ENCODE measurements at places on chromosomes 11 and 22. TPM values are rescaled to one million over a fixed set of nuclear protein-coding genes. Genes with fewer than 3 reads are reported as not detected.

The MMP1 gene
- polyA plus RNA-seq: 0.28 TPM

The HBG1 gene
- 3.5 TPM for polyA plus RNA-seq

The SEPTIN5 gene
- 32.6 TPM for polyA plus RNA-seq

The RIC3 gene
- 22.0 TPM for polyA plus RNA-seq

The FGF19 gene
- 1.5 TPM for polyA plus RNA-seq

The RAC2 gene
- 5.9 TPM for polyA plus RNA-seq

The HEPHL1 gene
- polyA plus RNA-seq: 0.49 TPM

The OR52K1 gene
- polyA plus RNA-seq: 0.06 TPM

The KCTD17 gene
- 24.5 TPM for polyA plus RNA-seq

The STARD10 gene
- 80.7 TPM for polyA plus RNA-seq

The BATF2 gene
- polyA plus RNA-seq: 3.1 TPM

DNA sequence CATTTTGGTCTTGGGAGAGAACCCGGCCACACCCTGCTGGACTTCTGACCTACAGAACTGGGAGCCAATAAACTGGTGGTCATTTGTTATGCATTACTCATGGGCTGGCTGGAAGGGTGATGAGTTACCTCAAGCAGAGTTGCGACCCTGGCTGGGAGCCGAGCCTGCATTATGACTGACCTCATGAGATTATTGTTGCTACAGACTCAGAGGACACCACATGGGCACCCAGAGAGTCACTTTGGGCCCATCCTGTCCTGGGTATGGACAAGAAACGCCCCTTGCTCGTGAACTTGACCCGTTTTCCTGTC is 531.7 kb downstream of the TBC1D22A start:
- no peak for DNase-seq

DNA sequence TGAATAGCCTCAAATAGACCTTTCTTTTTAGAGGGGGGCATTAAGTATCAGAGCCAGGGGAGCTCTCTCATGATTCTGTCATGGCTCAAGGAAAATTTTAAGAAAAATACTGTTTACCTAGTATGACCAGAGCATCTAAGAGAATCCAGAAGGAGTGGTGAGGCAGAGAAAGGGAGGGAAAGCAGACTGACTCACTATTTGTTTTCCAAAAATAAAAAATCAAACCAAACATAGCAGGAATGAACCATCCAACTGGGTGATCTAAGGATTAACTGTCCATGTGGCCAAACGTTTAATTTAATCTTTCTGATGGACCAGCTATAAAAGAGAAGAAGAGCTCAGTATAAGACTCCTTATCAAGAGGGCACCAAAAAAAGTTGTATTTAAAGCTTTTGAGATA is 70.8 kb downstream of the GAB2 start:
- no peak for DNase-seq

GRCh38 chr11:72584939-72585597 is 89.2 kb downstream of the PDE2A start:
- DNase-seq: no peak

DNA sequence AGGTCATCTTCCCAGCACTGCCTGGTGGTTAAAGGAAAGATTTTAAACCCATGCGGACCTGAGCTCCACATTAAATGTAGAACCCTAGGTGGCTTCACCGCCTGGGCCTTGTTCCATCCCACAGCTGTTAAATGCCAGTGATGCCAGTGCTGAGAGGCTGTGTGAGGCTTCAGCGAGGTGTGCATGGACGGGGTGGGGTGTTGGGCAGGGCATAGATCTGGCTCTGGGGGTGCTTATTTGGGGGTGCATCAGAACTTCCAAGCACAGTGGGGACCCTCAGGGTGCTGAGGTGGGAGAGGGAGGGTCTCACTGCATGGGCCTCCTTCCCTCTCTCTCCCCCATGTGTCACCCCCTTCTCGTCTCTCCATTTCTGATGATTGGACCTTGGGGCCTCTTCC is 90.1 kb upstream of the B3GAT1 start:
- no peak for DNase-seq

DNA sequence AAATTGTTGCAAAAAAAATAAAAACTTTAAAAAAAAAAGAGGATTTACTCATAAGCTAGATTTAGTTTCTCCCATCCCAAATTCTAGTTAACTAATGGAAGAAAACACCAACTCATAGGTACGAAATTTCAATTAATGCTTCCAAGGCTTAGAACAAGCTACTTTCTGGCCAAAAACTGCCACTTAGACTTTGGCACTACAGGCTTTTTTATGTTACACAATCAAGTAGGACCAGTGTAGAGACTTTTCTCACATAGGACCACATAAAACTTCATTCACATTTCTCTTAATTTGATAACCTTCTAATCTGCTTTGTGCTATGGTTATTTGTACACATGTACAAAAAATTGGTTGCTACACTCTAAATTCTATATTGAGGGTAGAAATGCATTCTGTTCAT is 3.1 kb downstream of the ST13 start:
- DNase-seq: no peak

DNA sequence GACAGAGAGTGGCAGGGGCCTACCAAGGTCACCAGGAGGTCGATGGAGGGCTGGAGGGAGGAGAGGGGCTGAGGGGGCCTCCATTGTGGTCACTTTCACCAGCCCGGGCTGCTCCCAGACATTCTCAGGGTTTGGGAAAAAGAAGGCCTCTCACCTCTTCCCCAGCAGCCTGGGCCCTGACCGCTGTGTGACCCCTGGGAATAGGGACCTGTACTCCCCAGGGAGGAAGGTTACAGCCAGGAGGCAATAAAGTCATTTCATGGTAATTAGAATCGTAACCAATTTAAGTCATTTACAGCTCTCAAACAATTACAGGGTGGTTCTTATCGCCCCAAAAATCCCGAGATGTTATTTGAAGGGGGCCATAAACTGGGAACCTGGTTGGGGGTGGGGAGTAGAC is 37.8 kb downstream of the ISX start:
- no peak for DNase-seq

DNA sequence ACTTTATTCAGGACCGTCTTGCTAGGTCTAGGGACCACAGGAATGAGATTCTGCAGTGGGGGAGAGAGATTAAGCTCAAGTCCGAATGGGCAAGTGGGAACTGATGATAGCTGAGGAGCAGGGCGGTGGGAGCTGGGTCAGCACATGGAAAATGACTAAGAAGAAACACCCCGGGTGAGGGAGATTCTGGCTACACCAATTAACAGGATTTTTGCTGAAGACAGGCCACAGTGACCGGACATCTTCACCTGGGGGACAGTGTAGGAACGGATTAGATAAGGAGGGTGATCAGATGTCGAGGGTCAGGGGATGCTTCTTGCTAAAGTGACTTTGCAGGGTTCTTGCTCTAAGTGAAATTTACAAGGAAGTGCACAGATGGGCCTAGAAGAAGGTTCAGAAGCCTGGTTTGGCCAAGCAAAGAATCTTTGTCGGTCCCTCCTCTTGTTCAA is 8.5 kb upstream of the DGCR8 start:
- DNase-seq: no peak

GRCh38 chr11:131146827-131147490 is 223.5 kb upstream of the NTM start:
- no peak for DNase-seq

- peak; percentile 47 for DNase-seq
Observed at GRCh38 chr22:19855504-19856409, 1.1 kb upstream of the GNB1L start.

- DNase-seq: no peak
Observed at GRCh38 chr11:120186774-120187591, 23.8 kb upstream of the OAF start.

DNA sequence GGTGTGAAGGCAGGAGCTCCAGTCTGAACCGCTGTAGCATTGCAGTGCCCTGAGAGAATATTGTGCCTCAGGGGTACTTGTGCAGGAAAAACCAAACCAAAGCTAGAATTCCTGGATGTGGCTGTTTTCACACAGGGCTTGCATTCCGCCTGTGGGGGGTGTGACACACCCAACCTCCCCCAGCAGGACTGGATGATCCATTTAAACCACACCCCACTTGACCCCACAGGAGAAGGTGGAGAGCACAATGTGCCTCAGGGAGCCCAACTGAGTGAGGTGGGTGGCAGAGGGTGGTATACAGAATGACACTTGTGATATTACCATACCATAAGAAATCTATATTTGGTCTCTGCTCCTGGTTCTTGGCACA is 66.9 kb upstream of the SLC22A12 start:
- DNase-seq: no peak

- no peak for DNase-seq
Observed at GRCh38 chr11:65555693-65556231, 2.4 kb downstream of the LTBP3 start.

DNA sequence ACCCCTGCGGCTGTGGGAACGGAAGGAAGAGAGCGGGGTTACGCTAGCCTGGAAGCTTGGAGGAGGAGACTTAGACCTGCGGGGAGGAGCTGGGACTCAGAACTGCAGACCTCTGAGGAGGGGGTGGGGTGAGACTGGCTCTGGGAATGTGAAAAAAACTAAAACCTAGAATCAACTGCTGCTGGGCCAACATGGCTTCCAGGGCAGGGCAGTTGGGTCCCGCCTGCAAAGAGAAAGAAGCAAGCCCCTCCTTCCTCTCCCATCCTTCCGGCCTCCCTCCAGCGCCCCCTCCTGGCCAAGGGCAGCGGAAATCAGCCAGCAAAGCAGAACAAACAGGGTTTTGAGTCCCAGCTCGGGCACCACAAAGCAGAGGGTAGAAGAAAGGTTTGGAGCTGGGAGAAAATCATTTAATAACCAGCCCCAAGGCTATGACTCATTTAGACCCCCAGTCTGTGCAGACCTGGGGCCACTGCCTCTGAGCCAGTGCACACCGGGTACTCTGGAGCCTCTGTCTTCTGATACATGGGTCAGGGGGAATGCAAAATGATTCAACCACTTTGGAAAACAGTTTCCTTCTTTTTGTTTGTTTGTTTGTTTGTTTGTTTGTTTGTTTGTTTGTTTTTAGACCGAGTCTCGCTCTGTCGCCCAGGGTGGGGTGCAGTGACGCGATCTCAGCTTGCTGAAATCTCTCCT is 7.3 kb upstream of the NCF4 start:
- peak; percentile 17 for DNase-seq

DNA sequence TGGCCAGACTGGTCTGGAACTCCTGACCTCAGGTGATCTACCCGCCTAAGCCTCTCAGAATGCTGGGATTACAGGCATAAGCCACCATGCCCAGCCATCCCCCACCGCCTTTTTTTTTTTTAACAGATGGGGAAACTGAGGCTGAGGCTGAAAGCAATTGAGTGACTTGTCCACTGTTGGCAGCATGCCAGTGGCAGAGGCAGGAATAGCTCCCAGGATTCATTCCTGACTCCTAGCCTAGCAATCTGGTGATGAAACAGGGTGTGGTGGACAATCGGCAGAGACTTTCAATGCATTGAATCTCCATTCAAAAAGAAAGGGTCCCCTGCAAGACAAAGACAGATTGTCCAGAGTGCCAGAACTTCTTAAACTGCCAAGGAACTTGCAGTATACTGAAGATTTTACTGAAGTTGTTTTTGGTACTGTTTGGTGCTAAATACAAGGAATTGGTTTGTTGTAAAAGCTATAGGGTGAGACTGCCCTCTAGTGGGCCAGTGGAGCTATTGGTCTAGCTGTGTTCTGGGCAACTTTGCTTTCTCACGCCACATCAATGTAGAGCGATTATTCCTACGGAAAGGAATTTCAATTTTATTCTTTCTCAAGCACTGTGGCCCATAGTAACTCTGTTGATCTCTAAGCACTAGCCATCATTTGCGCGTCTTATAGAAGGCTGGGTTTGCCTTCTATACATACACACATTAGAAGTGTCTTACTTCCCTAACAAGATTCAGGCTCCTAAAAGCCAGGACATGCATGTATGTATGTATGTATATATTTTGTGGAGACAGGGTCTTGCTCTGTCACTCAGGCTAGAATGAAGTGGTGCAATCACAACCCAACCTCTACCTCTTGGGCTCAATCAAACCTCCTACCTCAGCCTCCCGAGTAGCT is 21.0 kb downstream of the C22orf31 start:
- no peak for DNase-seq

- DNase-seq: no peak
Observed at GRCh38 chr22:44094751-44095302, 70.7 kb downstream of the PARVB start.

DNA sequence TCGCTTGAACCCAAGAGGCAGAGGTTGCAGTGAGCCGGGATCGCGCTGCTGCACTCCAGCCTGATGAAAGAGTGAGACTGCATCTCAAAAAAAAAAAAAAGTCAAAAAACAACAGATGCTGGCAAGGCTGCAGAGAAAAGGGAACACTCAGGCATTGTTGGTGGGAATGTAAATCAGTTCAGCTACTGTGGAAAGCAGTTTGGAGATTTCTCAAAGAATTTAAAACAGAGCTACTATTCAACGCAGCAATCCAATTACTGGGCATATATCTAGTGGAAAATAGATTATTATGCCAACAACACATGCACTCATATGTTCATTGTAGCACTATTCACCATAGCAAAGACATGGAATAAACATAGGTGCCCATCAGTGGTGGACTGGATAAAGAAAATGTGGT is 89.7 kb downstream of the EFCAB6 start:
- no peak for DNase-seq

GRCh38 chr11:72793425-72794367 is at the start of gene STARD10:
STARD10 (minus strand) TSS chr11:72794047; CDS start chr11:72781181, 12,866 bp downstream.
- peak; percentile 94 for DNase-seq

DNA sequence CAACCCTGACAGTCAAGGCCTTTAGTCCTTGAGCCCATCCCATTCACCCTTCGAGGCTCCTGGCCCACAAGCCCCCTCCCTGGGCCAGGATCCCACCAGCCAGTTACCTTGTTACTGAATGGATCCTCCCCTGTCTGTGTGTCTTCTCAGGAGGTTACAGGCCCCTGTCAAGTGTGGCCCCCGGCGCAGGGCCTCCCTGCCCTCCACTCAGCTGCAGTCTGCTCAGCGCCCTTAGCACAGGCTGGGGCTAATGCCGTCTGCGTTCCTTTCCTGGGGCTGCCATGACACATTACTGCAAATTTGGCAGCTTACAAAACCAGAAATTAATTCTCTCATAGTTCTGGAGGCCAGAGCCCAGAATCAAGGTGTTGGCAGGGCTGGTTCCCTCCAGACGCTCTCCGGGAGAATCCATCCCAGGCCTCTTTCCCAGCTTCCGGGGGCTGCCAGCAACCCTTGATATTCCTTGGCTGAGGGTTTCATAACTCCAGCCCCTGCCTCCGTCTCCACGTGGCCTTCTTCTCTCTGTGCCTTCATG is 9.4 kb upstream of the SYT12 start:
- DNase-seq: no peak

DNA sequence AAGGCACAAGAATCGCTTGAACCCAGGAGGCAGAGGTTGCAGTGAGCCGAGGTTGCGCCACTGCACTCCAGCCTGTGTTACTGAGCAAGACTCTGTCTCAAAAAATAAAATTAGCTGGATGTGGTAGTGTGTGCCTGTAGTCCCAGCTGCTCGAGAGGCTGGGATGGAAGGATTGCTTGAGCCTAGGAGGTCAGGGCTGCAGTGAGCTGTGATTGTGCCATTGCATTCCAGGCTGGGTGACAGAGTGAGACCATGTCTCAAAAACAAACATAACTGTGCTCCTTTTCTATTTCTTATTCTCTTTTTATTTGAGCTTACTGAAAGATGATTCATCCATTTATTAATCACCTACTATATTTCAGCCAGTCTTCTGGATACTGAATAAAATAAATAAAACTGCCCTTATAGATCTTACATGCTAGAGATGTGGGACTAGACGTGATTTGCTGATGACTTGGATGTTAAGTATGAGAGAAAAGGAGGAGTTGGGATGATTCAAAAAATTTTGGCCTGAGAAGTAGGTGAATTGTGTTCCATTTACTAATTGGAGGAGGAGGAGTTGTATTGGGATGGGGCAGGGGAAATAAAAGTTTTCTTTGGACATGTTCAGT is 18.0 kb downstream of the PAAF1 start:
- DNase-seq: no peak

All from right renal cortex interstitium (tissue), 3 donors.